ENCODE measurements at places on chromosomes 2 and 18.
A peak's percentile ranks its signal among the peaks of the same experiment; 100 is the strongest.

DNA sequence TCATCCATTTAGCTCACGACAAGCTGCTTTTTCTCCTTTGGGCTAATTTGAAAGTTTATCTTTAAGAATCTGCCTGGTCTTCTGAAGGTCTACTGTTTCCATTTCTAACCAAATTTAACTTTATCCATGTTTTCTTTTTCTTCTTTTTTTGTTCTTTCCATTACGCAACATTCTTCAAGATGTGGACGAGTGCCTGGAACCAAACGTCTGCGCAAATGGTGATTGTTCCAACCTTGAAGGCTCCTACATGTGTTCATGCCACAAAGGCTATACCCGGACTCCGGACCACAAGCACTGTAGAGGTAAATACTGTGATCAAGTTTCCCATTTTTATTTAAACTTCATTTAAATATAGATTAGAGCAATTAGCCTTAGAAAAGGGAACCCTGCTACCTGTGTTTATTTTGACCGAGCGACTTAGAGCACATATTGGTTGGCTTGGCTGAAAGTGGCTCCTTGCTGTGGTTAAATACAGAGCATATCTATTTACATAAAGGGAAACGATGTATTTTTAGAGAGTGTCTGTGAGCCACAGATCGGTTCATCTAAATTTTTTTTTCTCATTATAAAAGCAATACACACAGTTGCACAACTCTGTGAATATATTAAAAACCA, 183.4 kb upstream of the RASGRP3 start:
- DNase-seq: no peak

DNA sequence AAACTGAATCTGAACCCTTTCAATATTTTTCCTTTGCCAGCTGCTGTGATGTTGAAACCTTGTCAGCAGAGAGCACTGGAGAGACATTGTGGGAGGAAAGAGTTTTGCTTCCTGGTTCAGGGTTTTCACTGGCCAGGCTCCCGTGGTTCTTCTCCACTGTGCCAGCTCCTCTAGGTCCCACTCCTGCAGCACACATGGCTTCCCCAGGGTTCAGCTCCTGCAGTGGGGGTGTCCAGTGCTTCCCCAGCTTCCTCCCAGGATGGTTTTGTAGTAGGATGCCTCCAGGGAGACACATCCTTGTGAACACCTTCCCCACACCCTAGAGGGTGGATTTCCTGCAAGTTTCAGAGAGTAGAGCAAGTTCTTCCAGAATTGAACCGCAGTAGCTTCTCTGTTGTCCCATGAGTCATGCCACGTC, 24.0 kb upstream of the SULT1C3 start:
- DNase-seq: no peak

- DNase-seq: no peak
Measured at GRCh38 chr2:60855989-60856669, 25.2 kb upstream of the REL start.

- no peak for DNase-seq
Measured at GRCh38 chr2:200533754-200534153, 7.7 kb downstream of the SGO2 start.

DNA sequence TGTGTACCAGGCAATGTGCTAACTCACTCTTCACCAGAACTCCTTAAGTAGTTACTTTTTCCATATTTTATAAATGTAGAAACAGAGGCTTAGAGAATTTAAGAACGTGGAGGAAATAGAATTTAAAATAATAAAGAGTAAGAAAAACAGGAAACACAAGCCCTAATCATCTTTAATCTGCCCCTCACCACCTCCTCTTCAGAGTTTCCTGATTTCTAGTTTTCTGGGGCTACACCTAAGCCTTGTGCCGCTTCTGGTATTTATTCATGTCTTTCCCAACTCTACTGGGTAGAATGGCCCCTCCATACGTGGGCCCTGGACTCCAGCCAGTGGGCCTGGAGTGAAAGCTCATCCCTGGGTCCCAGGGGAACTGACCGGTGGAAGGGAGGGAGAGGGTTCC, 85.4 kb downstream of the RTN4 start:
- no peak for DNase-seq

DNA sequence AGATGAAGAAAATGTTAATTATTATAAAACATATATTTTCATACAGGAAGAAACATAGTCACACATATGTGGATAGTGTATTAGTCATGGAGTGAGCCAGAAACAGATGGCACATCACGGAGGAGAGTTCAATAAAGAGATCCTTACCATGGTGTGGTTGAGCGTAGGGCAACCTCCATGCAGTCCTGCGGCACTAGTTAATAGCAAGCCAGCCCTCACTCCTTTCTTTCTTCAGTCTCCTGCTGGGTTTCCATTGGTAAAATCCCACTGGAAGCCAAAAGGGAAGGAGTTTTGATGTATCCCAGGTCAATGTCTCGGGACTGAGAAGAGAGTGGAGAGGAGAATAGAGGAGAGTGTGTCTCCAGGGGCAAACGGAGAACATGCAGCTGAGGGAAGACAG, 328.1 kb downstream of the NR4A2 start:
- DNase-seq: no peak

- no peak for DNase-seq
Measured at GRCh38 chr2:171807119-171807518, 86.9 kb downstream of the SLC25A12 start.

DNA sequence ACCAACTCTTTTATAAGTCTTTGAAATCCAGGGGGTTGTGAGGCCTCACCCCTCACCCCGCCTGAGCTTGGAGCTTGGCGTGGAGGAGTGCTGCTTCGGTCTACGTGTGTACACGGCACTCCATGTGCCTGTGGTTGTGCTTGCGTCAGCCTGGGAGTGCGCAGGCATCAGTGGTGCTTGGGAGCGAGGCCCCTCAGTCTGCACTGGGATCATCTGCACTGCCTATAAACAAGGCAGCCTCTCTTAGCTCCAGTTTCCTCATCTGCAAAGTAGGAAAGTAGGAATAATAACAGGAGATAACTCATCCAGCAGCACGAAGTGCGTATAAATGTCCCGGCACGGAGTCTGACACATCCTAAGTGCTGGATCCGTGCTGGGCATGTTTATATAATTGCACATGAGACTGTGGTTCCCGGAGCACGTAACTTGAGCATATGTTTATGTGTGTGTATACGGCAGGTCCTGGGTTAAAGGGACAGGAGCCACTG, 1.2 kb downstream of the GYPC start:
- peak; percentile 87 for DNase-seq

- DNase-seq: no peak
Measured at GRCh38 chr2:216588861-216589710, 44.1 kb upstream of the IGFBP2 start.

DNA sequence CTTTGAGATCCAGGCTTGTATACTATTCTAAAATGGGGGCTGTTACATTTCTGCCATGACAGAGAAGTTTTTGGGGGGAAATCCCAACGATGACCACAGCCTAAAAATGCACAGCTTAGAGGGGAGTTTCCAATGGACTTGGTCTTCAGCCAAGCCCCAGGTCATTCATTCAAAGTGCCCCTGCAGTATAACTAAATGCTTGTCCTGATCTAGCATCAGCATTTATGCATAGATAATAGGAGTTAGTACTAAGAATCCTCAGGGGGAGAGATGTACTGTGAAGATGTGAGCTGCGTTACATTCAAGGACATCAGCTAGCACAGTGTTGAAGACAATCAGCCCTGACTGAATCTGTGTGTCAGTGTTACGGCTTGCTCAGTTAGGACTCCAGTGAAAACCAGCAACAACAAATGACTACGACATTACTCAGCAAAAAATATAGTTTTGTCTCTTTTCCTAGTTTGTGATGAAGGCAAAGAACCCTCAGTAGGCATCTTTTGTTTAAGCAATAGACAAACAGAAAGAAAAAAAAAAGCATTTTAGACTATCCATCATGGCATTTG, 160.9 kb downstream of the ZEB2 start:
- DNase-seq: no peak

GRCh38 chr2:200212862-200213425, 93.5 kb upstream of the SPATS2L start:
- no peak for DNase-seq

GRCh38 chr2:28594000-28594331, 98.1 kb downstream of the PLB1 start:
- no peak for DNase-seq

GRCh38 chr18:35345460-35345921, 1.3 kb upstream of the ZNF24 start:
- DNase-seq: no peak

DNA sequence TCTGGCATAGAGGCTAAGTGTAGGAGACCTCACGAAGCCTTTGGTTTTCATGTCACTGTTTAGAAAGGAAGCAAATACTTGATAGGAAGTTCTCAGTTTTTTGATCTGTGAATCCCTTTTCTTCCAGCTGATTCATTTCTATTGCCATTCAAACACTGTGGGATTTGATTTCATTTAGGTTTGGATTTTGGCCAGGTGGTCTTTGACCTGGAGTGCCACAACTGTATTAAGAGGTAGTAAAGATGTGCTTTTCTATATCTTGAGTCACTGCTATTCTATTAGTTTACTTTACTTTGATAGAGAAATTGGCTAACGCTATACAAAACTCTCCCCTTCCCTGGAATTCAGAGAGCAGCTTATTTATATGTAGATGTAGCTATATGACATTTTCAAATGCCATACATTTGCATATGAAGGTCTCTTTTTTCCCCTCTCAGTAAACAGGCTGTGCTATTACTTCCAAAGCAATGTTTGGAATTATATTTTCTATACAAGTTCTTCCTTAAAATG, 132.4 kb upstream of the CAVIN2 start:
- no peak for DNase-seq

DNA sequence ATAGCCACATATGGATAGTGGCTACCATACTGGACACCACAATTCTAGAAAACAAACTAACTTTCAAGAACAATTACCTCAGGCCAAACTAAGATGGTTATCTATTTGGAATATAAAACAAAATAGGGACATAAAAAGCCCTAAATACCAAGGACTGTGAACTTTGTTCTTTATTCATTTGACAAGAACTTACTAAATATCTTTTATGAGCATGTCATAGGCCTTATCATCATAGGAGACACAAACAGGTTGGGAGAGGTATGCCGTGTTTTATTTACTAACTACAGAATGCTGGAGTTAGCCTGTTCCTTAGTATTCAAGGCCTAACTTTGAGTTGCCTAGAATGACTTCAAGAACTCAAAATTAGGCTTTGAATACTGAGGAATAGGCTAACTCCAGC, 32.1 kb downstream of the CCDC93 start:
- DNase-seq: no peak

- no peak for DNase-seq
Measured at GRCh38 chr2:203777030-203777429, 70.6 kb downstream of the CD28 start.

GRCh38 chr18:3585656-3586509, 135.9 kb downstream of the TGIF1 start:
- no peak for DNase-seq

DNA sequence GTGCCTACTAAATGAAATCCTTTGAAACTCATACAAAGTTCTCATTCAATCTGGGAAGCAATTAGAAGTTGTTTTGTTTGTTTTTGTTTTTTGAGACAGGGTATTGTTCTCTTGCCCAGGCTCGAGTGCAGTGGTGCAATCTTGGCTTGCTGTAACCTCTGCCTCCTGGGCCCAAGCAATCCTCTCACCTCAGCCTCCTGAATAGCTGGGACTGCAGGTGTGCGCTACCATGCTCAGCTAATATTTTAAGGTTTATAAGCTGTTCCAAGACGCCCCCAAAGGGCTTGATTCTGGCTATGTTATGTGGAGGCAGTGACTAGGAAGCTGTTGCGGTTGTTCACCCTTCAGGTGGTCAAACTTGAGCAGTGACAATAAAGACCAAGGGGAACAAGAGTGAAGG, 48.5 kb downstream of the NAB1 start:
- no peak for DNase-seq

- peak; percentile 89 for DNase-seq
Measured at GRCh38 chr2:237304763-237305514, 109.0 kb downstream of the COL6A3 start.

GRCh38 chr18:67545681-67546080, 29.2 kb upstream of the DSEL start:
- peak; percentile 19 for DNase-seq

DNA sequence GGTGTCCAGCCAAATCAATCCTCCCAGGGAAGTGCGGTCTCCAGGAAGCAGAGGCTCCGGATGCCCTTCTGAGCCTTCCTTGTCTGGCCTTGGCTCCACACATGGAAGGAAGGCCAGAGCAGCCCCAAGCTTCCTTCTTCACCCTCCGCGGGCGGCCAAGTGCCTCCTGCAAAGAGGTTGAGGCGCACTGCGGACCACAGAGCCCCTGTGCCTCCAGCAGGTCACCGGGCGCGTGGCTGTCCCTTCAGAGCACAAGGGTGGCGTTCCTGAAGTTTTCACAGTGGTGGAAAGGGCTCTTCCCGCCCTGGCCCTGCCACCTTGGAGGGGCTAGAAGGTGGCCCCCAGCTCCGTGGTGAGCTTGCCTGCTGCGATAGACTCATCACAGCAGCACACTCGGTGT, 175.9 kb upstream of the RAB12 start:
- no peak for DNase-seq

- no peak for DNase-seq
Measured at GRCh38 chr2:86793752-86794151, 3.0 kb upstream of the CD8A start.

DNA sequence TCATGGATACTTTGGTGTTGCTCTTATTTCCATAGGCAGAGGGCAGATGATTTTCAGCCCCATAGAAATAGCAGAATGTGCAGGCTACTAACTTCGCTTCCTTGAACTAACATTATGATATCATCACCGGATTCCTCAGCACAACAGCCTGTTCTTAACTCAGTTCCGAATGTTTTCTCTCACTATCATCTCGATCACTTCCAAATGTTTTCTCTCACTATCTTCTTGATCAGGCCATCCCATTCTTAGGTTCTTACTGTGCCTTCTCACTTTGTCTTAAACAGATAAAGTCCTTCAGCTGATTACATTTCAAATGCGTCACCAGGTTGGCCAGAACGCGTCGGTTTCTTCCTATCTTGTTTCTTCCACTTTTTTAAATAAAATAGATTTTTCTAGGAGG, 11.4 kb upstream of the MBD2 start:
- peak; percentile 40 for DNase-seq

- DNase-seq: no peak
Measured at GRCh38 chr2:43133708-43134570, 92.5 kb downstream of the ZFP36L2 start.

DNA sequence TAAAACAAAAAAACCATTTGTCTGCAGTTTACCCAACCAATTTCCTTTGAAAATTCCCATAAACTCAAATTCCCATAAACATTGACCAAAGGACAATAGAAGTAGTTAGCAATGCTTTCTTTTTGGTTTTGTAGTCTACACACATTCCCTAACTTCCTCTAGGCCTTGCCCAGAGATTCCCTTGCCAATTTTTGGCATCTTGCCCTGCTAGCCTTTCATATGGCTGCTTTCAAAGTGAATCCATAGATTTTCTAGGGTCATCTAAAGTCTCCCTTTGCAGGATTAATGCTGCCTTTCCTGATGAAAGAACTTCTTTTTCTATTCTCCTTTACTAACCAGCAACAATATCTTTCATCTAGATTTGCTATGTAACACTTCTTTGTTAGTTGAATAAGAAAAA, 33.4 kb downstream of the THSD7B start:
- no peak for DNase-seq

GRCh38 chr2:109271920-109272319, 142.9 kb downstream of the SH3RF3 start:
- no peak for DNase-seq

All from BJ (cell line).